ENCODE measurements at places on chromosomes 3 and 15. TPM values are rescaled to one million over a fixed set of nuclear protein-coding genes. Genes with fewer than 3 reads are reported as not detected.

CCDC13 gene
- total RNA-seq = not detected

MRPL3 gene
- total RNA-seq = 83.0 TPM

TJP1 gene
- not detected for total RNA-seq

POPDC2 gene
- total RNA-seq = 3.3 TPM

ZNF80 gene
- 0.89 TPM for total RNA-seq

PRSS50 gene
- total RNA-seq = not detected

TMC3 gene
- not detected for total RNA-seq

TMEM207 gene
- not detected for total RNA-seq

MME gene
- total RNA-seq = not detected

ISG20 gene
- 141 TPM for total RNA-seq

ATP10A gene
- total RNA-seq = 58.9 TPM

POC1A gene
- total RNA-seq = 31.7 TPM

FBXL22 gene
- 0.66 TPM for total RNA-seq

TPRG1 gene
- 1.0 TPM for total RNA-seq

RGMA gene
- total RNA-seq = not detected

CYP1A2 gene
- not detected for total RNA-seq

DYNC1LI1 gene
- total RNA-seq = 33.4 TPM

ZBTB47 gene
- 0.34 TPM for total RNA-seq

GNB5 gene
- 37.0 TPM for total RNA-seq

TTC23 gene
- total RNA-seq = 0.82 TPM

PRR23B gene
- total RNA-seq = not detected

Measured in activated CD8-positive, alpha-beta T cell treated with anti-CD3 and anti-CD28 coated beads, Interleukin-2, amount 10 ng/mL, durations not matched to agents 7 days and 5 days (primary cell).